ENCODE measurements at places on chromosomes 2 and 18. TPM values are rescaled to one million over a fixed set of nuclear protein-coding genes. Genes with fewer than 3 reads are reported as not detected.

- DNase-seq: no peak
Observed at GRCh38 chr2:208373460-208374089, 33.0 kb upstream of the PTH2R start.

Gene KLHL41
- 1.2 TPM for polyA plus RNA-seq

DNA sequence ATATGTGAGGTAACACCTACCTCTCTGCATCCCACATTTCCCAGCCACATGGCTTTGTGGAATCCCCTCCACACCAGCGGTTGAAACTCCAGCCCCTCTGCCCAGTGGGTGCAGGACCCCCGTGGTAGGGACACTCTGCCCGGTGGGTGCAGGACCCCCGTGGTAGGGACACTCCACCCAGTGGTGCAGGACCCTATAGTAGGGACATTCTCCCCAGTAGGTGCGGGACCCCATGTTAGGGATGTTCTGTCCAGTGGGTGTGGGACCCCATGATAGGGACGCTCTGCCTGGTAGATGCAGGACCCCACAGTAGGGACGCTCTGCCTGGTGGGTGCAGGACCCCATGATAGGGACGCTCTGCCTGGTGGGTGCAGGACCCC lies 11.5 kb downstream of the COPS9 start:
- no peak for DNase-seq

- DNase-seq: no peak
Observed at GRCh38 chr2:121242976-121243375, 42.0 kb downstream of the TFCP2L1 start.

Gene PAX8
- polyA plus RNA-seq: 9.2 TPM

Gene UBE2E3
- polyA plus RNA-seq: 171 TPM

Gene CFC1
- 9.9 TPM for polyA plus RNA-seq

GRCh38 chr2:215460682-215461382 lies 25.0 kb upstream of the FN1 start:
- no peak for DNase-seq

GRCh38 chr2:211061612-211062296 lies 505.4 kb downstream of the CPS1 start:
- DNase-seq: no peak

DNA sequence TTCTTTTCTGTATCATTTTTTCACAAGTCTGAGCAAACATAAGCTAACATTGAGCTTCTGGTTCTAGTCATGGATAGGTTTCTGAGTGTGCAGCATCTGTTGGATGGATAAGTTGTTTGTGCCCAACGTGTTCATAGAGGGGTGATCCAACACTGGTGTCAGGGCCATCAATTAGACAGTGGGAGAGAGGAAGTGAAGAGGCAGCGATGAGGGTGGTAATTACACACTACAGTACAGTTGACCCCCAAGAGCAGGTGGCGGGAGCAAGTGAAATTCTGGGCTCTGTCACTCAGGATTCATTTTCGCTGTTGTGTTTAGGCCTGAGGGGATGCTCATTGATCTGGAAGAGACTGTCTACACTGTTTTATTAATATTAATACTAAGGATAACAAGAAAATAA lies 180.0 kb upstream of the CXCR4 start:
- DNase-seq: no peak

GRCh38 chr2:229909090-229909489 lies 12.7 kb downstream of the TRIP12 start:
- DNase-seq: no peak

GRCh38 chr18:38747153-38747552 lies 1181.6 kb upstream of the CELF4 start:
- DNase-seq: no peak

DNA sequence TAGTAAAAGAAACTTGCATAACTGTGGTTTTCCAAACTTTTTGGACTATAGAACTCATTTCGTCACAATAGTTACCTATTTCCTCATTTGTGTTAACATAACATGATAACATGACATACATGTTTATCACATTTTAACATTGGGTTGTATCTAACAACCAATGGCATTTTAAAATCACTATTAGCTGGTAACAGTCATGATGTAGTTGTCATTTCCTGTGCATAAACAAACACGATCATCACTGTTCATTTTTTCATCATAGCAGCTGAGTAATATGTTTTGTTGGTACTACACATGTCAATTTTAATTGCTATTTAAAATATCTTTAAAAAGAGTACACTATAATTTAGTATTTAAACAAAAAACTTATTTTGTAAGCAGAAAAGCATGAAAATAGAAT lies 402.4 kb downstream of the SATB2 start:
- no peak for DNase-seq

DNA sequence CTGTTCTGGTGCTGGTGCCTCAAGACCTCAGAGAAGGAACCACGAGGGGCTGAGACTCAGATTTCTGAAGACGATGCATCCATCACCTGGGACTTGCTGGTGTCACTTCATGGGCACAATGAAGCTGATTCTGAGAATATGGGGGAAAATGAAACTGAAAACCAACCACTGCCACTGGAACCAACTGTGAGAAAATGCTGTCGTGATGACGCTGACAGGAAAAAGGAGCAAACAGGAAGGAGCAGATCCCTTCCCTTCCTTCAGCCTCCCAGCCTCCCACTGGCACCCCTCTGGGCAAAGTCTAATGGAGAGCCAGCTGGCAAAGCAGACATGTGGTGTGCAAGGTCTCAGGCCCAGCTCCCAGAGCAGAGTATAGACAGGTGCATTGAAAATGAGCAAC lies 109.7 kb downstream of the FOXI3 start:
- DNase-seq: no peak

- DNase-seq: no peak
Observed at GRCh38 chr2:210611466-210611865, 55.1 kb downstream of the CPS1 start.

Gene B3GNT2
- 27.3 TPM for polyA plus RNA-seq

Gene TUBA4B
- polyA plus RNA-seq: 6.0 TPM
